Tongue (tissue), 3 donors: ENCODE measurements at places on chromosomes 3 and 15. TPM values are rescaled to one million over a fixed set of nuclear protein-coding genes. Genes with fewer than 3 reads are reported as not detected.

KBTBD12 gene
- 38.2 TPM for total RNA-seq

DNA sequence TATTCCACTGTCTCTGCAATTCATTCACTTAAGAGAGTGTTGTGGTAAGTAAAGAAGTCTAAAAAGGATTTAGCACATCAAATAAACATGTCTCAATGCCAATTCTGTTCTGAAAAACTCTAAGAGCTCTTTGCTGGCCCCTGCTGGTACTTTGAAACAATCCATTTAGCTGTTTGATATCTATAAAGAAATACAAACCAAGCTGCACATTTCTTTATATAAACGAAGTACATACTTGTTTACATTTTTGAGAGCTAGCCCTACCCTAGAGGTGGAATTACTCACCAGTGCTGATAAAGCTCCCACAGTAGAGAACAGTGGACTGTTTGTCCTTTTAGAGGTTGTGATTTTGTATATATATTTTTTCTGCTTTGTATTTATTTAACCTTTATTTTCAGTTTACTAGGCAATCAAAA is 75.5 kb downstream of the NEDD4 start:
- peak; percentile 72 for DNase-seq

STAC gene
- total RNA-seq: 32.6 TPM

BTD gene
- 19.3 TPM for total RNA-seq

GOLGA8T gene
- not detected for total RNA-seq

DNA sequence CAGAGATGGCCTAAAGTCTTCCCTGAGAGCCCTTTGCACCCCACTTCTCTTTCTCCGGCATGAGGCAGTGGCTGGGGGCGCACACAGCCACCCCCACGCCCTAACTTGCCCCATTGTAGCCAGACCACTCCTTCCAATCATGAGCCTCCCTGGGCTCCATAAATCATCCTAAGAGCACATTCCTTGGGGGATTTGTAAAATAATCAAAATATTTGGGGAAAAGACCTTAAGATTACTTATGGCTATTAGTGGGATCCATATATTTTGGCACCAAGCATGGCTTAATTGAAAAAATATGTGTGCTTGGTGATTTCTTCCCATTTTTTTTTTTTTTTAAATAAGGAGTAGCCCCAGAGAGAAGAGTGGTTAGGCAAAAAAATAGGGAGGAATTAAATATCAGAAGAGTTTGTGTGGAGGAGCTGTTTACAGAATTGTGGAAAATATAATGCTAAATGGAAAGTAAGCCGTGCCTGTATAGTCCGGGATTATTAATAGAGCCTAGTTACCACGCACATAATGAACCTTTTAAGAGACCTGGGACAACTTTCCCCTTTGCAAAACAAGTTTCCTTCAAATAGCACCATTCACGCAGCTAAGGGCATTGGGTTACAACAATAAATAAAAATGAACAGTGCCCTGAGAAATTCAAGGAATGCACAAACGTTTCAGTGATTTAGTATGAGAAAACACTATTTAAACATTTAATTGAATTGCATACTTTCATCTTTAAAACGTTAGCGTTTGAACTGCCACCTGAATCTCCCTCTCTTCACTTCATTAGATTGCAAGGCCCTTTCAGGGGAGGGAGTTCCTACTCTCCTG is 46.1 kb downstream of the SMAD6 start:
- peak; percentile 36 for DNase-seq

GRCh38 chr3:5254281-5255048 is 67.0 kb downstream of the EDEM1 start:
- no peak for DNase-seq

NANOGP8 gene
- not detected for total RNA-seq

GRCh38 chr15:67194171-67195114 is 60.0 kb downstream of the AAGAB start:
- DNase-seq: no peak

GRCh38 chr15:48796930-48797329 is 13.9 kb downstream of the CEP152 start:
- DNase-seq: no peak

GRCh38 chr3:154971771-154972326 is 108.3 kb upstream of the MME start:
- DNase-seq: no peak

- no peak for DNase-seq
Observed at GRCh38 chr15:91393186-91393585, 293.1 kb downstream of the SV2B start.

ALDH1A2 gene
- total RNA-seq: 1.6 TPM
